NCI-H1694 (cell line): ENCODE measurements at places on chromosomes 6 and 20.

- no peak for DNase-seq
Observed at GRCh38 chr20:11270566-11270965, 596.8 kb upstream of the JAG1 start.

DNA sequence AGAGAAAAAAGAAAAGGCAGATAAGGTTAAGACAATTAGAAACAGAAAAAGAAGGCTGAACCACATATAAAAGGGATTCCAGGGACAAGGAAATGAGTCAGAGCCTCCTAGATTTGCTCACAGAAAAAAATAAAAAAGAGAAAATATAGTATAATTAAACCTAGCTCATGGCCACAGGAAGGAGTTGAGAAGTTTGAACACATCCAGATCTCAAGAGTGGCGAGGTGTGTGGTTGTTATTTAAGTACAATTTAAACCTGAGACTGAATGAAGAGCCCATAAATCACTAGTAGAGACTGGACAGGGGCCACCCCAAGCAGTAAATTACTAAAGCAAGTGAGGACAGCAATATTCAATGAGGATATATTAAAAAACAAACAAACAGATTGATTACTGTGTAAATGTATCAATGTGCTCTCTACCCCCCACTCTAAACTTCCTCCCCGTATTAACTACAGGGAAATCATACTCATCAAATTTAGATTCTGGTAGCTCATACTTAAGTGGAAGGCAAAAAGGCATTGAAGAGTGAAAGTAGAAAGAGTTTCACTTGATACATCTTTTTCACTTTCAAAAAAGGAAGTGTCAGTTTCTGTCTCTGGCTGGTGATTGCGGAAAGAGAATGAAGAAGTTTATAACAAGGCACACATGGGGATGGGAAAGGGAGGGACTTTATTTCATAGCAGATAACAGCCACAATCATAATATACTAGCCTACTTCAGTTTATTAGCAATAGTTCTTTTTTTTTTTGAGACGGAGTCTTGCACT lies 49.3 kb upstream of the SCAF8 start:
- DNase-seq = no peak

DNA sequence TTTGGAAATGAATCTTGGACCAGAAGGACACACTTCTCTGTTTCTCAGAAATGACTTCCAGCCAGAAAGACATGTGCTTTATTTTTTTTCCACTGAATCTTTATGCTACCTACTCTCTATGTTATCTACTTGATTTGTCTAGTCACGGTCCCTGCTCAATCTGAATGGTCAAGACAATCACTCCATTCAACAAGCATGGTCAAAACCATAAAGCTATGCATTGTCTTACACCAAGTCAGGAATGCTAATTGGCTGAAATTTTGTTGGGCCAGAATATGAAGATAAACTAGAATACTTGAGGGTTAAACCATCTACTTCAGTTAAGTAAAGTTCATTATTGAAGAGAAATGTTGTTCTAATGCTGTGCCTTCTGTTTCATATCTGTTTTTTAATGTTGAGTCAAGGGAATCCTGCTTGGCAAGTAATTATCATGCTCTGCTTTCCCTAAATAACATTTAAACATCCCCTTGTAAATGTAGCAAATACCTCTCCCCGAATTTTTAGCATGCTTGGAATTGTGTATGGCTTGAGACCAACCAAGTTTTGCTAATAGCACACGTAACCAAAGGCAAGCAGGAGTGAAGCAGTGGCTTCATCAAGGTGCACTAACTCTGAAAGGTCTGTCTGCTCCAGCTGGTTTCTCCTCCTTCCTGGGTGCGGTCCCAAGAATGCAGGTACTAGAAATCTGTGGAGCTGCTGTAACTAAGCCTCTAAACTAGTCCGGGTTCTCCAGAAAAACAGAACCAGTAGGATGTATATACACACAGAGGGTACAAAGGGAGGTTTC lies 190.3 kb upstream of the CDYL start:
- no peak for DNase-seq

GRCh38 chr6:84749181-84749580 lies 15.2 kb downstream of the TBX18 start:
- DNase-seq = no peak

DNA sequence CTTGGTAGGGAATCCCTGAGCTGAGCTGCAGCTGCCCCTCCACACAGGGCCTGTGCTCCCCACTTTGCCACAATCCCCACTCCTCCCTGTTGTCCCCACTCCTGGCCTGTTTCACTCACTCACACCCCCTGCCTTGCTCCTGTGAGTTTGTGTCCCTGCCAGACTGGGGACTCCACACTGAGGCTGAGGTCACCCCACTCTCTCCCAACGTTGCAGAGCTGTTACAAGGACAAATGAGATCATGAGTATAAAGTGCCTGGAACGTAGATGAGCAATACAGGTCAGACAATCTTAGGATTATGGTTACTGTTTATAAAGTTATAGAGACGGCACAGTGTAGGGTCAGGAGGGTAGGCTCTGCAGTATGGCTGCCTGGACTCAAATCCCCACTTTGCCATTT lies 426.0 kb upstream of the SULF2 start:
- no peak for DNase-seq

DNA sequence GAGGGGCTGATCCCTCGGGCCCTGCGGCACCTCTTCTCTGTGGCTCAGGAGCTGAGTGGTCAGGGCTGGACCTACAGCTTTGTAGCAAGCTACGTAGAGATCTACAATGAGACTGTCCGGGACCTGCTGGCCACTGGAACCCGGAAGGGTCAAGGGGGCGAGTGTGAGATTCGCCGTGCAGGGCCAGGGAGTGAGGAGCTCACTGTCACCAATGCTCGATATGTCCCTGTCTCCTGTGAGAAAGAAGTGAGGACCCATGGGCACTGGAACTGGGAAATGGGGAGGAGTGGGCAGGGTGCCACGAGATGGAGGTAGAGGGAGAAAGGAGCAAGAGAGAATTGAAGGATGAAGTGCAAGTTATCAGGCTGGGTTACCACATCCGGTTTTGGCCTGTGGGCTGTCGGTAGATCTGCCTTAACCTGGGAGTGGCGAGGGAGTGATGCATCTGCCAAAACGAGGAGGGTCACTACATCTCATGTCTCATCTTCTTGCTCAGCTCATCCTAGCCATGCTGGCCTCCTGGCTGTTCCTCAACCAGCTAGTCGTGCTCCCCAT lies 5.4 kb upstream of the PHF1 start:
- no peak for DNase-seq

- no peak for DNase-seq
Observed at GRCh38 chr6:136191606-136192312, 58.4 kb downstream of the MTFR2 start.

DNA sequence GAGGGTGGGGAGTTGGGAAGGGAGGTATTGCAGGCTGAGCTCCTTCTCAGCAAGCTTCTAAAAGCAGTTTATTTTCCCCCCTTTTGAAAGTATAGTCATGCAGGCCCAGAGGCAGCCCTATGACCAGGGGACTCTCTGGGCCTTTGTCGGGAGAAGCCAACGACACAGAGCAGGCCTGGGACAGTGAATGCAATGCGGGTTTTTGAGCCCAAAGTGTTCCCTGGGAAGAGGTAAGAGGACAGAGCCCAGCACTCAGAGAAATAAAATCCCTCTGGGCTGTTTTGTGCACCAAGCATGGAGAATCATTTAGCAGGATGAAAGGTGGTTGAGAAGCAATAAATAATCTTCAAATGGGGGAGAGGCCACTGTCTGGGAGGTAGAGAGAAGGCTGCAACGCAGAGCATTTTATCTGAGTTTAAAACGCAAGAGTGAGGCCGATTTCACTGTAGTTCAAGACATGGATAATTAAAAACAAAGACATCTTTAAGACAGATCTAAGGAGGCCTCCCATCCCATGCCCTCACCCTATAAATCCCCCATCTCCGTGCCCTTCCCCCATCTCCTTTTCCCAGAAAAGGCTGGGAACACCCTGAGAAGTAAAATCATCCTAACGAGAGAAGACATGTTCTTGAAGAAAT lies 237.5 kb downstream of the CDC5L start:
- no peak for DNase-seq
